ENCODE measurements at places on chromosomes 5 and 9.

- peak; percentile 93 for DNase-seq
Measured at GRCh38 chr5:28408186-28408585, 1369.8 kb upstream of the CDH9 start.

DNA sequence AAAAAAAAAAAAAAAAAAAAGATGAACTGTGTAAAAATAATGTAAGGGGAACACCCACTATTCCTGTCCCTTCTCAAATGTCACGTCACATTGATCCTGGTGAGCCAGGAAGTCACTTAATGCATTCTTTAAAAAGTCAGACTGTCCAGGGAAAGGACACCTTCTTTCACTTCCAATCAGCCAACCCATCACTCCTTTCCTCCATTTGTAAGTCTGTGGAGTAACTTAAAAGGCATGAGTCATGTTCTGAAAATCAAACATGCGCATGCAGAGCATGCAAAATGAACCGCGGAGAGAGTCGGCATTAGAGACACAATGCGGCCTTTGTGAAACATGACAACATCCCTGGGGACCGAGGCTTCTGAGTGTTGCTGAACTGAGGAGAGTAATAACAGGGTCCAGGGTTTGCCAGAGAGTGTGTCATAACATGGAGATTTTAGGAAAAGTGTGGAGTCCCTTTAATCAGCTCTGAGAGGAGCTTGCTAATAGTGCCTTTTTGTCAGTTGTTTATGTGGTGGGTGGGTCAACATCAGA is 77.6 kb upstream of the SEMA6A start:
- DNase-seq = peak; percentile 89

DNA sequence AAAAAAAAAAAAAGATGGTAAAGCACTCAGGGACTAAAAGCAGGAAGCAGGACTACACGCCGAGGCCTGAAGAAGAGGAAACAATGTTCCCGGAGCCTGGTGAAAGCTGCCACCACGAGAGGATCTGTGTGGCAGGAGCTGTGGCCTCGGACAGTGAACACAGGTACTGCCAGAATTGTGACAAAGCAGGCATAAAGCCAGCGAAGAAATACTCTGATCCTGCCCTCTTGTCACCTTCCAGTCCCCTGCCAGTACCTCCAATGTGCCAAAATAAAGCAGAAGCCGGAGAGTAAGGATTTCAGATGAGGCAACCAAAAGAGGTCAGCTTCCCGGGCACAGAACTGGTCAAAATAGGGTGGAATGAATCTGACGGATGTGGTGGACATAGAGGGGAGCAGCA is 211.5 kb upstream of the TARS1 start:
- no peak for DNase-seq

- no peak for DNase-seq
Measured at GRCh38 chr5:128668921-128669320, 130.9 kb upstream of the FBN2 start.

GRCh38 chr9:72888067-72888466 is 64.8 kb downstream of the ALDH1A1 start:
- no peak for DNase-seq

DNA sequence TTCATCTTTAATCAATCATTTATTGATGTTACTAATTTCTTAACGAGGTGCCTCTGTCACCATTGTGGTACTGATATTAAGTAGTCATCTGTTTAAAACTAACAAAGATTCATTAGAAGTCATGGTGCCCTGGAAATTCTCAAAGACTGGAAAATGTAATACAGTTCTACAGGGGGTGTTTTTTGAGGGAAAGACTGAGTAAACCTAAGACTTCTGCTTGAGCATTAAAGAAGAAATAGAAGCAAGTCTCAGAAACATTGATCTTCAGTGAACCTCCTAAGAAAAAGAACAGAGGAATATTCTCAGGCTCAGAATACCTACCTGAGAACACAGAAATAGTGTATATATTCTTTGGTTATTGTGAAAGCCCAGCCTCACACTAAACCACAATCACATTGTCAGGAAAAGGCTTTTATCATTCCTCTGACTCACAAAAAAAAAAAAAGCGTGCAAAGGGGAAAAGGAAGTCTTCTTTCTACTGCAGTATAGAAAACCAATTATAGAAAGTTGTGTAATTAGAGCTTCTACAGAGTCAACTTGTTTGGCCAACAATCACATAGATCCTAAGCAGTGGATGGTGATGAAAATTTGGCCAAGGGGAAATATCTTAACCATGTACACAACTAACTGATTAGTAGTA is 60.8 kb downstream of the HINT1 start:
- DNase-seq = no peak

- no peak for DNase-seq
Measured at GRCh38 chr5:53425687-53426511, 54.5 kb upstream of the FST start.

GRCh38 chr5:96058084-96058483 is 96.4 kb upstream of the ELL2 start:
- DNase-seq = no peak

- DNase-seq = no peak
Measured at GRCh38 chr5:171221916-171222315, 87.1 kb upstream of the TLX3 start.

GRCh38 chr9:133647148-133647547 is 11.0 kb downstream of the DBH start:
- no peak for DNase-seq

GRCh38 chr9:130461218-130461630 is 16.5 kb downstream of the ASS1 start:
- peak; percentile 39 for DNase-seq

DNA sequence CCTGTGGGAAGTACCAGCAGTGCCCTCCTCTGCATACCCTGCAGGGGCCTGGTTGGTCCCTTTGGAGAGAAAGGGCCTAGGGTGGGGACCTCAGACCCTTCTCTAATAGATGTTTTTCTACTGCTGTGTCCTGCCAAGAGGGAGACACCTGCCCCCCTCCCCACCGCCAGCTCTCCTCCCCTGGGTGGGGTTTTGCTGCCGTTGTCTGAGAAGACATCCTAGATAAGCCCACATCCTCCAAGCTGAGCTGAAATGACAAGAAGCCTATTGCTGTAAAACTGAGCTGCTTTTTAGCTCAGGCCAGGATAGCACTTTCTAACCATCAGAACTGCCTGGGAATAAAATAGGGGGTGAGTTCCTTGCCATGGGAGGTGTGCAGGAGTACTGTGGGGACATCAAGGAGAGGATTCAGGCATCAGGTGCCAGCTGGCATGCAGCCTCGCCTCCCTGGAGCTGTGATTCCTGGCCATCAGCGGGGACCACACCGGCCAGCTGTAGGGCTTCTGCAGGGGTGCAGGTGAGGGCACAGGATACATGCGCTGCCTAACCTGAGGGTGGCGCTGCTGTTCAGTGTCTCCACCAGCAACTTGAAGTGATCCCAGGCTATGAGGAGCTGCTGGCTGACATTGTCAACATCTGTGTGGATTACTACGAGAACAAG is 37.9 kb downstream of the CYFIP2 start:
- no peak for DNase-seq

DNA sequence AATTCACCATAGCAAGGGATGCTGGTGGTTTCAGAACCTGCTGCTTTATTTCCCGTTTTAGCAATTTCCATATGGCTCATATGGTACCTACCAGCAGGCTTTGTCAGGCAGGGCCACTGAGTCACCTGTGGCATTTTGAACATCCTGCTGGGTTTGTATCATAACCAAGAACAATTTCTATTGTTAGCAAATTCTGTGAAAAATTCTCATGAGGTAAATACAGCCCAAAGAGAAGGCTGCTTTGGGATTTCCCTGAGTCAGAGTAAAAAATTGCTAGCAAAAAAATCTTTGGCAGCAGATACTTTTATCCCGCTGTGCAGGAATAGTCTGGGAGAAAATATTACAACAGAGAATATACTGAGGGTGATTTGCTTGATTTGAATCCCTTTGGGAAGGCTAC is 52.7 kb downstream of the PRR16 start:
- DNase-seq = no peak

DNA sequence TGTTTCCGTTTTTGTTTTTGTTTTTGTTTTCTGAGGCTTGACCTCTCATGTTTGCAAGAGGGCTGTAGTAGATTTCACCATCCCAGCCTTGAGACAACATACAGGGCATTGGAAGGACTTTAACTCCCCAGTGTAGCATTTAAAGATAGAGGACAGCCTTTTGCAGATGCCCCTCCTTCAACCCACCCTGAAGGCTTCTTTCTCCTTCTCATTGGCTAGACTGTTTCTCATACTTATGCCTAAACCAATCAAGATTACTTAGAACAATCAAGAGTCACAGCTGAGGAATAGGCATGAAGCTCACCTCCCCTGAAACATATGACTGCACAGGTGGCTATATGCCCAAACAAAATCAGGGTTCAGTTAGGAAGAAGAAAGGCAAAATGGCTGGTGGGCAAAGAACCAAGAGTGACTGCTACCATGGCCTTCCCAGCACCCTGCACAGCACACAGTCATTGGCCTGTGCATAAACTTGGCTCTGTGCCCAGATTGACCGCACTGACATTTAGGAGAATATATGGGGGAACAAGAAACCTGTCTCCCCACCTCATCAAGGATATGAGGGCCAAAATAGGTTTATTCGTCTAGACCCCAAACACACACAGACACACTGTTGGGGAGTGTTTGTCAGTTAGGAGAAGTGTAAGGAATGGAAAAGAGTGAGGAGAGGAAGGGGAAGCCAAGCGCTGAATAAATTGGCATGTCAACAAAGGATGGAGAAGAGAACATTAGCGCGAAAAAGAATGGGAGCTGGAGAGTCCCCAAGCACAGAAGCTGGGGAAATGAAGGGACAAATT is 137.3 kb upstream of the RANBP3L start:
- DNase-seq = no peak

DNA sequence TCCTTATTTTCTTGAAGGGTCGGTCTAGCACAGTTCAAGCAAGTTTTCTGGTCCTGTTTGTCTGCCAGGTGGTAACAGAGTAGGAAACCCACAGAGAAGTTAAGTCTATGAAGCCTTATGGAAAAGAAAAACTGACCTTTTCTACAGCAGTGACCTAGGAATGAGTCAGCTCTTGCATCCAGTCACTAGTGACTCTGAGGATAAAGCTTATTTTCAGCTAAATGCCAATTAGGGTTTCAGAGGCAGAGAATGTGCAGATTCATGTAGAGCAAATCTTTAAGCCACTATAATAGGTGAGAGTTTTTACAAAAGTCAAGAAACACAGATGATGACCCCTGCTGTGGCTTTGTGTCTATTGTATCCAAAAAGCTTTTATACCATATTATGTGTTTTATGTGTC is 100.7 kb downstream of the CWC27 start:
- peak; percentile 61 for DNase-seq

DNA sequence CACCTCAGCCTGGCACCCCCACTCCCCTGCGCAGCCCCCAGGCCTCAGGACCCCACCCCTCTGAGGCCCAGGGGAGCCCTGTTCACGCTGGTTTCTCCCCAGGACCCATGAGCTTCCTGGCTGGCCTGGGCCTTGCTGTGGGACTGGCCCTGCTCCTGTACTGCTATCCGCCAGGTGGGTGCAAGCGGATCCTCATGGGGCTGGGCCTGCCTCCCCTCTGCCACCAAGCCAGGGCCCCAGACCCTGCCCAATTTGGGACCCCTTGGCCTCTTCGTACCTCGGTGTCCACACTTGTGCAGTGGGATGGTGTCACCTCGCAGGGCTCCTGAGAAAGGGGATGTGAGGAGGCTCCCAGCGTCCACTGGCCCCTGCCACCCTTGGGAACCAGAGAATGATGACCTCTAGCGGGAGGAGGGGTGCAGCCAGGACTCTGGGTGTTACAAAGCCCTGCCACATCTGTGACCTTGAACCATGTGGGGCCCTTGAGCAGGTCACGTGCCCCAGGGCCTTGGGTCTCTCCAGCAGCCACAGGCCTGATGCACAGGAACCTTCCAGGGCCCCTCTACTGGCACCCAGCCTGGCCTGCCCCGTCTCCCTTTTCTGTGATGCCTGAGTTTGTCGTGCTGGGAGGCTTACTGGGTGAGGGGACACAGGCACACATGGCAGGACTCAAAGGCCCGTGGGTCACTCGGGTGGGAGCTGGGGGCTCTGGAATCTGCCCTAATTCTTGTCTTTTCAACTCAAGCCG is 16.3 kb downstream of the CARD19 start:
- DNase-seq = no peak

DNA sequence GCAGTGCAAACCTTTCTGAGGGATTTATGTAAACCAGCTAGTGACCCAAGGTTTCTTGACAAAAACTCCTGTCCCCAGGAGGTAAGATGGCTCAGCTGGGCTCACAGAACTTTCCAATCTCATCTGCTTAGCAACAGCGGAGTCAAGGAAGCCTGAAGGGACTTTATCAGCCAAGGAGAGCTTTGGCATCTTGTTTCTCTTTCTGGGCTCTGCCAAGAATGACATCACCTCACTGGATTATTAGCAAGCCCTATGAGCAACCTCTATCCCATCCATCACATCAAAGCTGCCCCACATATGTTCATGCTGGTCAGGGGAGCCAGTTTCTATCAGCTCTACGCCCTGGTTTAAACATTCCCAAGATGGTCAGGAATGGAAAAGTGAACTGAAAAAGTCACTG is 461.3 kb downstream of the ENC1 start:
- peak; percentile 84 for DNase-seq

GRCh38 chr5:156383510-156384265 is 56.7 kb downstream of the SGCD start:
- DNase-seq = no peak

DNA sequence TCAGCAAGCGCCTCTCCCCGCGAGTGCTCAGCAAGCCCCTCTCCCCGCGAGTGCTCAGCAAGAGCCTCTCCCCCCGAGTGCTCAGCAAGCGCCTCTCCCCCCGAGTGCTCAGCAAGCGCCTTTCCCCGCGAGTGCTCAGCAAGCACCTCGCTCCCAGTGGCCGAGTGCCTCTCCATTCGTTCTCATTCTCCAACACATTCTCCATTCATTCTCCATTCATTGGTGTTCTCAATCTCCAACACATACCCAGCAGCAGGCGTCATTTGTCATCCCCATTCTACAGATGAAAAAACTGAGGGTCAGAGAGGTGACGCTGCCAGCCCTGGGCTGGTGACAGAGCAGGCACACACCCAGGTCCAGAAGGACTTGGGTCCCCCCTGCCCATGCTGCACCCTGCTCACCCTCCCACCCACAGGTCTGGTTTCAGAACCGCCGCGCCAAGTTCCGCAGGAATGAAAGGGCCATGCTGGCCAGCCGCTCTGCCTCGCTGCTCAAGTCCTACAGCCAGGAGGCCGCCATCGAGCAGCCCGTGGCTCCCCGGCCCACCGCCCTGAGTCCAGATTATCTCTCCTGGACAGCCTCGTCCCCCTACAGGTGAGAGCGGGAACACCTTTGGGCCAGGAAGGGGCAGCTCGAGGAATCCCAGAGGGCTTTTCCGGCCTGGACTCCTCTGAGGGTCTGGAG is 32.5 kb downstream of the PTGES start:
- no peak for DNase-seq

DNA sequence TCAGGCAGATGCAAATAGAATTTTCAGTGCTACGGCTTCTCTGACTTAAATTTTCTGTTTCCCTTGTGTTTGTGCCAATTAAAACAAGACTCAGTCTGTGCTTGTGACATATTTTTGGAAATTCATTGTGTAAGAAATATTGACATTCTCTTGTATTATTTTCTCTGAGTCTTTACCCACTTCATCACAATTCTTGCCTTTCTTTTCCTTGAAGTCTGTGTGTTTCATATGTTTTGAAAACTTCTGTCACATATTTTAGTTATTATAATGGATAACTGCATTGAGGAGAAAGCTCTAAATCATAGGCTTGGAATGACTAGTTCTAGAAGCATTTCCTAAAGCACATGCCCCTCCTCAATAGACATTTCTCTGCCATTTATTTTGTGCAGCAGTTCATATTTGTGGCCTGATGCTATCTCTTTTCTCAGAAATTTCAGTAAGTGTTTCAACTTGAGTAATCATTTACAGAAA is 206.6 kb downstream of the PALM2AKAP2 start:
- peak; percentile 91 for DNase-seq

- no peak for DNase-seq
Measured at GRCh38 chr5:18798058-18798457, 1163.8 kb downstream of the TAF11L14 start.

- DNase-seq = no peak
Measured at GRCh38 chr5:137872466-137872865, 4.8 kb downstream of the MYOT start.
